ENCODE measurements at places on chromosomes 13 and 19.

GRCh38 chr19:33819880-33820781, 23.5 kb downstream of the KCTD15 start:
- DNase-seq = peak; percentile 54

DNA sequence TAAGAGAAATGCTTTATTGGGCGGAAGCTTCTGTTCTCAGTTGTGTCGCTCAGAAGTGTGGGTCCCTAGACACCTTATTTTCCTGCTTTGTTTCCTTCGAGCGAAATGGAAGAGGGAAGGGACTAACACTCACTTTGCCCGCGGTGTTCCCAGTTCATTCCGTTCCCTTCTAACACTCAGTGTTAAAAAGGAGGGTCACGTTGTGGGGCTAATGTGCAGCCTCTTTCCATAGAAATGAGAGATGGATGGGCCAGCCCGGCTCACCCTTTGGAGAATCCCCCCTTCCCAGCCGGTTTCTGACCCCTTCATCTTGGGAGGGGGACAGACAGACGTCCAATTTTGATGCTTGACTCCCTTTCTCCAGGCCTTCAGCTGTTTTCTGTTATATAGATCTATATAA, 2.3 kb downstream of the ATP11A start:
- no peak for DNase-seq

GRCh38 chr13:20157151-20157796, 3.6 kb downstream of the GJA3 start:
- no peak for DNase-seq

DNA sequence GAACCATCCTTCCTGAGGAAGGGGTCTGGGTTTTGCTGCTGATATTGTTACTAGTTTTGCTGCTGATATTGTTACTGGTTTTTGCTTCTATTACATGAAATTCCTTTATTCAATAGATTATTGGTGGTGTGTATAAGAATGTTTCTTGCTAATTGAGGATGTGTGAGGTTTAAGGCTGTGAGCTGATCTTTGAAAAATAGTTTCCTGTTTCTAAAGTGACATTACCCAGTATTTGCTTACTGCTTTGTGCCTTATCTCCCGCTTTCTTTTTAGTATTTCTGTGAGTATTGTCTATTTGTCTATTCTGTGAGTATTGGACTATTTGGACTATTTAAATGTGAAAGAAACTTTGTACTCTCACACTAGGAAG, 38.2 kb upstream of the C1QTNF9 start:
- DNase-seq = no peak

DNA sequence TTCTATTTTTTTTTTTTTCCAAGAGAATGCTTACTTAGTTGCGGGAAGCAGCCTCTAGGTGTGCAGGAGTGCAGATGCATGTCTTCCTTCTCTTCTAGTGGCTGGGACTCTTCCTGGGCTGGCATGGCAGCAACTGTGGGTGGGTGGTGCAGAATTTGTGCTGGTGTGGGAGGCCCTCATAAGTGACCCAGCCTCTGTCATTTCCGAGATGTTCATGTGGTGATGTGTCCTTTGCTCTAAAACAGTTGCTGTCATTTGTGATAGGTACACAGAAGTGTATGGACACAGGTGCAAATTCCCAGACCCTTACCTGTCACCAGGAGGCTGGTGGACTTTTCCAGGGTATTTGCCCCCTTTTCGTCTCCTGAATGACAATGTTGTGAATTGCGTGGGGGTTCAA, 367.7 kb downstream of the KCNRG start:
- no peak for DNase-seq

GRCh38 chr13:112849500-112849899, 119.5 kb upstream of the MCF2L start:
- DNase-seq = no peak

DNA sequence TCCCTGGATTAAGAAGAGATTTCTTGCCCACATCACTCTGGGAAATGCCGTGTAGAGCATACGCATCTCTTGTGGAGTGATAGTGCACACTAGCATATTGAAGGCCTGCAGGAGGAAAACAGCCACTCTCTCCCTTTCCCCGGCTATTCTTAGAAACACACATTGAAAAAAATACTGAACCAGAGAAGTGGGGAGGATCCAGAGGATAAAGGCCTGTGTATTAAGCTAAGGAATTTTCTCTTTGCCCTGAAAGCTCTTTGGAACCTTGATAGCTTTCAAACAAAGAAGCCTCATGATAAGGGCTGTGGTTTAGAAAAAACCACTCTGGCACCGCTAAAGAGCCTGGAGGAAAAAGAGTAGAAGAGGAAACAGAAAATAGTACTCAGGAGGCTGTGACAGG, 386.1 kb upstream of the NBEA start:
- no peak for DNase-seq

GRCh38 chr13:21894091-21894490, 223.2 kb downstream of the FGF9 start:
- DNase-seq = peak; percentile 20

GRCh38 chr13:113629866-113630265, 28.1 kb downstream of the ATP4B start:
- no peak for DNase-seq

GRCh38 chr13:78382491-78382890, 220.9 kb downstream of the POU4F1 start:
- DNase-seq = no peak

DNA sequence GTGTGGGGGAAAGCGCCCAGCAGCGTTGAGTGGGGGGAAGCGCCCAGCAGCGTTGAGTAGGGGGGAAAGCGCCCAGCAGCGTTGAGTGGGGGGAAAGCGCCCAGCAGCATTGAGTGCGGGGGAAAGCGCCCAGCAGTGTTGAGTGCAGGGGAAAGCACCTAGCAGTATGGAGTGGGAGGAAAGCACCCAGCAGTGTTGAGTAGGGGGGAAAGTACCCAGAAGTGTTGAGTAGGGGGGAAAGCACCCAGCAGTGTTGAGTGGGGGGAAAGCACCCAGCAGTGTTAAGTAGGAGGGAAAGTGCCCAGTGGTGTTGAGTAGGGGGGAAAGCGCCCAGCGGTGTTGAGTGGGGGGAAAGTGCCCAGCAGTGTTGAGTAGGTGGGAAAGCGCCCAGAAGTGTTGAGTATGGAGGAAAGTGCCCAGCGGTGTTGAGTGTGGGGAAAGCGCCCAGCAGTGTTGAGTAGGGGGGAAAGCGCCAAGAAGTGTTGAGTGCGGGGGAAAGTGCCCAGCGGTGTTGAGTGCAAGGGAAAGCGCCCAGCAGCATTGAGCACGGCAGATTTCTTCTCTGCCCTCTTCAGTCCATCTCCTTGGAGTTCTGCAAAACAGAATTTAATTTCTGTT, 138.4 kb downstream of the ATP11A start:
- no peak for DNase-seq

DNA sequence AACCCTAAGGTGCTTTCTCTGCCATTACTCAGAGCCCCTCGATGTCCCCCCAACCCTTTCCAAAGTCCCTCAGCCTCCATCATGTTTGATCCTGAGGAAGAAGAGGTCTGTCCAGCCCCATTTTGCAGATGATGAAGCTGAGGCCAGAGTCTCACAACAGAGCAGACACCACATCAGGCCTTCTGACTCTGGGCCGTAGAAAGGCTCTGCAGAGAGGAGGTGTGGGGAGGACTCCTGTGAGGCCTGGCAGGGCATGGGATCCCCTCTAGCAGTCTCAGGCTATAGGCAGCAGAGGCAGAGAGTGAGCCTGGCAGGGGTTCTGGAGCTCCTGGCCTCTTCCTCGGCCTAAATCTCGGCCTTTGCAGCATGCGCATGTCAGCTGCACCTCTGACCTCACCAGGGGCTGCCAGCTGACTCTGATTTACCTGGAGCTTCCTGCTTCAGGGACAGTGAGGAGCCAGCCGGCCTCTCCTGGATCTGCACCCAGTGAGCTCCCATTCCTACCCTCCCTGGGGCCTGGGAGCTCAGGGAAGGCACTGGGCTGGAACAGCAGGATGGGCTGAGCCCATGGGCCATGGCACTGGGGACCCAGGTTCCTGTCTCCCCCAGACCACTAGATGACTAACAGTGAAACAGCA, 41.7 kb upstream of the VSTM2B start:
- DNase-seq = no peak

DNA sequence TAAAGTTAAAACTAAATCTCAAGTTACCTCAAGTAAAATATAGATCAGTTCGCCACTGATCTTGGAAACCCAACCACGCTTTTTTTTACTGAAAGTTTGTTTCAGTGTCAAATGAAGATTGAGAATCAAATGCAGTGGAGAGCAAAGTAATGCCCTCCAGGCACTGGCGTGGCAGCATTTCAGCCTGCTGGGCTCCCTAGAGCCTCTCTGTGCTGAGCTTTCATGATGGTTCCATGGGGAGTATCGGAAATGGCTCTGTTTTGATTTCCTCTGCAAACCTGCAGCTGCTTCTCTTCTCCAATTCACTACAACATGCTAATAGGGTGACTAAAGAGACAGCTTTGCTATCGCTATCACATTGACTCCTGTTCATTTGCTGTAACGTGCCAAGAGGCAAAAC, 141.6 kb downstream of the FGF14 start:
- DNase-seq = no peak

All from RPMI8226 (cell line).